Fibroblast of the aortic adventitia (primary cell): ENCODE measurements at places on chromosomes 1 and 21. TPM values are rescaled to one million over a fixed set of nuclear protein-coding genes. Genes with fewer than 3 reads are reported as not detected.
A peak's percentile ranks its signal among the peaks of the same experiment; 100 is the strongest.

Gene ZSWIM5
- 0.49 and 4.7 TPM in 2 replicates for total RNA-seq

Gene SLC30A2
- total RNA-seq = not detected in 2 replicates

Gene DNASE2B
- not detected in 2 replicates for total RNA-seq

DNA sequence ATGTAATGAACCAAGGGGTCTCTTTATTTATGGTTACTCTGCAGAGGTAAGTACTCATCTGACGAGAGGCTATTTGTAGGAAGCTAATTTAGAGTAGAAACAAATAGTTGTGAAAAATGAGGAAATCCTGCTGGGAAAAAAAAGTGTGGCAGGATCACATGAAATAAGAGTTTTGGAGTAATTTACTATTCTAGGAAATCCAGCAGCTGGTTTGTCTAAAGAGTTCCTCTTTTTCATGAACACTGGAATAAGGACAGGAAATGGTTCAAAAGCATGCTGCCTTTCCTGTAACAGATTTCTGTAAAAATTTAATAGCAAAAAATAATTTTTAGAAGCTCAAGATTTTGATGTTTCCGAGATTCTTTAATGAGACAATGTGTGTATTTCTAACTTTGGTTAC lies 177.3 kb downstream of the CHRM3 start:
- DNase-seq = no peak

- DNase-seq = peak; percentile 69
Observed at GRCh38 chr1:228088586-228089498, 6.3 kb downstream of the ARF1 start.

GRCh38 chr21:28458446-28458845 lies 534.2 kb downstream of the LTN1 start:
- no peak for DNase-seq

DNA sequence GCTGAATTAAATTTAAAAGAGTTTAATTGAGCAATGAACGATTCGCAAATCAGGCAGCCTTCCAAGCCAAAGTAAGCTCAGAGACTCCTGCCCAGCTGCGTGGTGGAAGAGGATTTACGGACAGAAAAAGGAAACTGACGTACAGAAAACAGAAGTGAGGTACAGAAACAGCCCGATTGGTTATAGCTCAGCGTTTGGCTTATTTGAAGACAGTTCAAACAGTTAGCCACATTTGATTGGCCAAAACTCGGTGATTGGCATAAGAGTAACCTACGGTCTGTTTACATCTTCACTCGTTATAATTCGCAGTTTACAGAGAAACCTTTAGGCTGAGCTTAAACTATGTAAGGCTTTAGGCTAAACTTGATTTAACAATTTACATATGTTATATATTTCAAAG lies 46.9 kb downstream of the CR1L start:
- DNase-seq = no peak

- DNase-seq = no peak
Observed at GRCh38 chr1:27135541-27136235, 19.2 kb downstream of the SLC9A1 start.

DNA sequence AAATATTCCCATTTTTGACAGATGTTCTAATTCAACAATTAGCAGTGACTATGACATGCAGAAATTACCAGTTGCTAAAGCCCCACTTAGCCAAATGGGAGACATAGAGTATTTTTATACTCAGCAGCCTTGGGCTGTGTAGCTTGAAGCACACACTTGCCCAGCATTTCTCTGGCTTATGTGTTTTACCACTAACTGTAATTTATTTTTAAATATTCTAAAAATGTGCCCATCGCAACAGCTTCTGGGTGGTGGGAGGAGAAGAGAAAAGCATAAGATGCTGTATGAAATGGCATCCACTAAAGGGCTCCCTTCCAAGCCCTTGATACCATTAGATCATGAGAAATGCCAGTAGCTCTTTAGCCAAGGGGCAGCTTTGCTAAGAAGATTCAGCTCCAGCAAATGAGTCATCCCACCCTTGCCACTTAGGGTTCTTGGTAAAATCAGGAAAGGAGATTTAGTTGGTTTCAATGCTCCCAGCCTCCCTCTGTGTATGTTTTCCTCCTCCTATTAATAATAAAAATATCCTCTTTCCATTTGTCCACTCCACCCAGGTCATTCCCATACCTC lies 462.7 kb upstream of the DEPDC1 start:
- no peak for DNase-seq

DNA sequence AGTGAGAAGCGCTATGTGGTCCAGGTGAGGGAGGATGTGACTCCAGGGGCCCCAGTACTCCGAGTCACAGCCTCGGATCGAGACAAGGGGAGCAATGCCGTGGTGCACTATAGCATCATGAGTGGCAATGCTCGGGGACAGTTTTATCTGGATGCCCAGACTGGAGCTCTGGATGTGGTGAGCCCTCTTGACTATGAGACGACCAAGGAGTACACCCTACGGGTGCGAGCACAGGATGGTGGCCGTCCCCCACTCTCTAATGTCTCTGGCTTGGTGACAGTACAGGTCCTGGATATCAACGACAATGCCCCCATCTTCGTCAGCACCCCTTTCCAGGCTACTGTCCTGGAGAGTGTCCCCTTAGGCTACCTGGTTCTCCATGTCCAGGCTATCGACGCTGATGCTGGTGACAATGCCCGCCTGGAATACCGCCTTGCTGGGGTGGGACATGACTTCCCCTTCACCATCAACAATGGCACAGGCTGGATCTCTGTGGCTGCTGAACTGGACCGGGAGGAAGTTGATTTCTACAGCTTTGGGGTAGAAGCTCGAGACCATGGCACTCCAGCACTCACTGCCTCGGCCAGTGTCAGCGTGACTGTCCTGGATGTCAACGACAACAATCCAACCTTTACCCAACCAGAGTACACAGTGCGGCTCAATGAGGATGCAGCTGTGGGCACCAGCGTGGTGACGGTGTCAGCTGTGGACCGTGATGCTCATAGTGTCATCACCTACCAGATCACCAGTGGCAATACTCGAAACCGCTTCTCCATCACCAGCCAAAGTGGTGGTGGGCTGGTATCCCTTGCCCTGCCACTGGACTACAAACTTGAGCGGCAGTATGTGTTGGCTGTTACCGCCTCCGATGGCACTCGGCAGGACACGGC lies 2.2 kb downstream of the CELSR2 start:
- DNase-seq = no peak

GRCh38 chr1:230049731-230050130 lies 17.3 kb upstream of the GALNT2 start:
- no peak for DNase-seq

GRCh38 chr21:42621819-42622177 lies 31.6 kb upstream of the PDE9A start:
- DNase-seq = no peak
